ENCODE measurements at places on chromosomes 12 and 14.

DNA sequence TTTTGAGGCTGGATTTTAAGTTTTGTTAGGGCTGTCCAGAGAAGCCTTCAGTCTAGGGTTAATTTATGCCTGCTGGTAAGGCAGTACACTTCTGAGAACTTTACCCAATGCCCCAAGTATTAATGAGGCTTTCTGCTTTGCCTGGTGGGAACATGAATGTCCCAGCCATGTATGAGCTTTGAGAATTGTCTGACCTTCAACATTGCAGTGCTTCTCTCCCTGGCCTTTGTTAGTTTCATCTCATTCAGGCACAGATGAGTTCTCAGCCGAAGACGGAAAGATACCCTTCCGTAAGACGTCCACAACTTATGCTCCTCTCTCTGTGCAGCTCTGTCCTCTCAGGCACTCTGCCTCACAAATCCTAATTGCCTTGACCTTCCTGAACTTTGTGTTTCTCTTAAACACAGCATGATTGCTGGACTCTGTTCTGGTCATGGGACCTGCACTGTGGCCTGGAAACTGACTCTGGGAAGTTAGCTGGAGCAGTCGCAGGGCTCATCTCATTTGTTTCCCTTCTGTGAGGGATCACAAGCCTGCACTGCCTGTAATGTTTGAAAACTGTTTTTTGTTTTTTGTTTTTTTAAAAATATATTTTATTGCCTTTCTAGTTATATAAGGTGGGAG, 15.7 kb downstream of the CHPT1 start:
- DNase-seq = no peak

DNA sequence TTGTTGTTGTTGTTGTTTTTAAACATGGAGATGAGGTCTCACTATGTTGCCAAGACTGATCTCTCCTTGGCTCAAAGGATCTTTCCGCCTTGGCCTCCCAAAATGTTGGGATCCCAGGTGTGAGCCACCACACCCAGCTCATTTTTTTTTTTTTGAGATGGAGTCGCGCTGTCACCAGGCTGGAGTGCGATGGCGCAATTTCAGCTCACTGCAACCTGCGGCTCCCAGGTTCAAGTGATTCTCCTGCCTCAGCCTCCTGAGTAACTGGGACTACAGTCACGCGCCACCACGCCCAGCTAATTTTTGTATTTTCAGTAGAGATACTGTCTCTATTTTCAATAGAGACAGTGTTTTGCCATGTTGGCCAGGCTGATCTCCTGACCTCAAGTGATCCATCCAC, 4.9 kb upstream of the CLIP1 start:
- no peak for DNase-seq

DNA sequence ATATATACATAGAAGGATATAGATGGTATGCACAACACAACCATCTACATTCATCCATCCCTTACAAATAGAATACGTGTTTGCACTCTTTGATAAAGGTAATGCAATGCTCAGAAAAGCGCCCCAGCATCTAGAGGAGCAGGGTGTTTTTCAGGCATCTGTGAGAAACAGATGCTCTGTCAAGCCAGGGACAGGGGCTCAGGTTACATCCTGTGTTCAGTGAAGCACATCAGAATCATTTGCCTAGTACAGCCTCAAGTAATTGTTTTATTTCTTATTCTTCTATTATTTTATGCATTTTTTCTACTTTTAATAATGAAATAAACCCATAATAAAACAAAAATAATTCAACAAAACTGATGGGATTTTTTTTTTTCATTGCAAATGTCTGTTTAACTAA, 50.5 kb upstream of the HIF1A start:
- DNase-seq = no peak

DNA sequence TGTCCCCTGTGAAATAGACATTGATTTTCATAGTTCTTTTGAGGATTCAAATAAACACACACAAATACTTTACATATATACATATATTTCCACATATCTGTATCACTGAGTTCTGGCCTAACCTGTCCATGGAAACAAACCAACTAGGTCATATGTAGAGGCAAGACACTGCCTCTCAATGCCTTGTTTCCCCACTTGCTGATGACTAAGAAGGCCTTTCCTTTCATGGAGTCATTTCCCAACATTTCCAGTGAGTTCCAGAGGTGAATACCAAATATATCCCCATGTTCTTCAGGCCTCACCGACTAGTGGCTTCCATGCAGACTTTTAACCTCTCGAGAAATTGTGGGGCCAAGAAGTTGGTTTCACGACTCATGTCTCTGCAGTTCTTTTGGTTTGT, 120.8 kb downstream of the DNAI7 start:
- DNase-seq = no peak

DNA sequence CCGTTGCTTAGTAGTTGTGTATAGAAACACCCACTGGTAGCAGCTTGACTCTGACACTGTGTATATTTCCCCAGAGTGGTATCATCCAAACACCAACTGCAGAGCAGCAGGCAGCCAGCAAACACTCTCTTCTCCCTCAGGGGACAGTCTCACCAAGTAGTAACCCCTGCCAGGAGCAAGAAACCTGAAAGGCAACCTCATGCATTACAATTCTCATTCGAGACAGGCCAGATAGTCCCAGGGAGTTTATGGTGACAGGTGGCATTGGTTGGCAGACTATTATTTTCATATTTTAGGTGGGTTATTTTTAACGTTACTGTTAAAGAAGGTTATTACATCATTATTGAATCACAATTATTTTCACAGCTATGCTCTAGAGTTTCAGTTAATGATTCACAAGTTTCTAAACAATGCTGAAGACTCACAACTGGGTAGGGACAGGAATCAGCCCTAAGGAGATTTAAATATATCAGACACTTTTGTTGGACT, 222.8 kb downstream of the EGLN3 start:
- DNase-seq = no peak

DNA sequence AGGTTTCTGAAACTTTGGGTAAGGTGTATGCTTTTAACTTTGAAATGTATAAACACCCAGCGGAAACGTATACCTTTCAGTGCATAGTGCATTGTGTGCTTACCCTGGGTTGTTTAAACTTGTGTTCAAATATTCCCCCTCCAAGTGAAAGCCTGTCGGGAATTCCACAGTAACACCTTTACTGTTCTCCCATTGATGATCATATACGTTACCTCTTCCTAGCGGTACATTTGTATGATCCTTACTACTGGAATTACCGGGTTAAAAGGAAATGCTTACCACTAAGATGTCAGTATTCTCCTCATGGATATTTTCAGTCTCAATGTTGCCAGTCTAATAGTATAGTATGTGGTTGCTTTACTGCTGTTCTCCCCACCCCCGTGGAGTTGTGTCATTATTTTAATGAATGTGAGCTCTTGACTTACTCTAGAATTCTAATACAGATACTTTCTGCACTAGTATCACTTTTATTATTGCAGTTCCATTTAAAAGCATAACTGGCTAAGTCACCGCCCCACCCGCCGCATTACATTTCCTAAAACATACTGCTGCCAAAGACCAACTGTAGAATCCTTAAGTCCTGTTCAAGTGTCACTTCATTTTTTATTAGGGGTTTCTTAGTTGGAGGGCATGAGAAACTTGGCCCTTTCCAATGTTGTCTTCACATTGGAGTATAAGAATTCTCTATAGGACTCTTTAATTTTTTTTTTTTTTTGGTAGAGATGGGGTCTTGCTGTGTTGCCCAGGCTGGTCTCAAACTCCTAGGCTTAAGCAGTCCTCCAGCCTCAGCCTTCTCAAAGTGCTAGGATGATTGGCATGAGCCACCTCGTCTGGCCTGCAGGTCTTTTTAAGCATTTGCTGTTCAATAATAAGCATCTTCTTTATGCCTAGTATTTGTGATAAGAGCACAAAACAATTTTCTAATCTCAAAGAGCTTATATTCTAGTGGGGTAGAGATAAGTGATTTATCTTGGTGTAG, 24.9 kb downstream of the NUDT4 start:
- DNase-seq = peak; percentile 23

- DNase-seq = no peak
Observed at GRCh38 chr12:89470741-89471509, 53.7 kb downstream of the GALNT4 start.

GRCh38 chr12:124498275-124499189, 68.9 kb downstream of the NCOR2 start:
- DNase-seq = no peak

DNA sequence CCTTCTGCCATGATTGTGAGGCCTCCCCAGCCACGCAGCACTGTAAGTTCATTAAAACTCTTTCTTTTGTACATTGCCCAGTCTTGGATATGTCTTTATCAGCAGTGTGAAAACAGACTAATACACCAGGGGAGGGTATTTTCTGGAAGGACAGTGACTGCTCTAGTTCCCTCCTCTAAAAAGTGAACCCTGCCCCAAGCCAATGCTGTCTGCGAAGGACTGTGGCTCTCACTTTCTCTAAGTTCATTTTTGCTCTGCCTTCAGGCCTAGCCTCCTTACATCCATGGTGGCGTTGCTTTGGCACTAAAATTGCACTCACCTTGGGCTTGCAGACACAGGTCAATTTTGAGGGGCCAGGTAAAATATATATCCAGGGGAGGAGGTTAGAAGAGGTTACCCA, 323.0 kb downstream of the VRK1 start:
- no peak for DNase-seq

GRCh38 chr12:3809357-3810015, 56.6 kb upstream of the CRACR2A start:
- no peak for DNase-seq

- no peak for DNase-seq
Observed at GRCh38 chr12:104460973-104461698, 4.4 kb downstream of the CHST11 start.

DNA sequence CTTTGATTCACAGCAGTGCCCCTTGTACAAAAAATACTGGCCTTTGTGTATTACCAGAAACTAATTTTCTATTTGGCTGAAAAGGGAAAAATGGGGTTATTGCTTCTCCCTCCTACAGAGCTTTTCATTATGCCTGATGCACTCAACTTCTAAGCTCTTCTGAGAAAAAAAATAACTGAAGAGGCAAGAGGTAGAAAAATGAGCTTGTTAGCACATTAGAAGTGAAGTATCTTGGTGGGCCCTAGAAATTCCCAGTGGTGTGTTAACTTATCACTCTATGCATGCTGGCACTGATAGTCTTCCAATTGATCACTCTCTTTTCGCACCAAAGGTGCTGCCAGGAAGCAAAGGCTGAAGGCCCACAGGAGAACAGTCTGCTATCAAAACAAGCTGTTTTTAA, 17.1 kb downstream of the INSM2 start:
- DNase-seq = no peak

GRCh38 chr14:104399432-104400155, 180.0 kb upstream of the C14orf180 start:
- DNase-seq = no peak

- DNase-seq = no peak
Observed at GRCh38 chr14:91058042-91058581, 2.3 kb downstream of the RPS6KA5 start.

DNA sequence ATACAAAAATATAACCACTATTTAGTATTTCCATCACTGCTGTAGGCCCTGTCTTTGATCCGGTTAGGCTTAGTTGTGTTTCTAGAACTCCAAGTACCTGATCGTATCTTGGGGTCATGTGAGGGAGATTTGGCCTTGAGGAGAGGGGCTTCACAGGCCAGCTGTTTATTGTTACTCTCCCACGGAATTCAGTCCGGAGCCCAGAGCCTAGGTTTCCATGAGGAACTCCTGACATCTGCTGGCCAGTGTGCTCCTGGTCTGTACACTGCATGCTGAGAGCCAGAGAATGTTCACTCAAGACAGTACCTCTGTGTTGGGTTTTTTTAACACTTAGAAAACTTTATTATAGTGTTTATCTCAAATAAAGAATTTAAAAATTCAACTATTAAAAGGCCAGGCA, 341.0 kb upstream of the TMEM132C start:
- no peak for DNase-seq

DNA sequence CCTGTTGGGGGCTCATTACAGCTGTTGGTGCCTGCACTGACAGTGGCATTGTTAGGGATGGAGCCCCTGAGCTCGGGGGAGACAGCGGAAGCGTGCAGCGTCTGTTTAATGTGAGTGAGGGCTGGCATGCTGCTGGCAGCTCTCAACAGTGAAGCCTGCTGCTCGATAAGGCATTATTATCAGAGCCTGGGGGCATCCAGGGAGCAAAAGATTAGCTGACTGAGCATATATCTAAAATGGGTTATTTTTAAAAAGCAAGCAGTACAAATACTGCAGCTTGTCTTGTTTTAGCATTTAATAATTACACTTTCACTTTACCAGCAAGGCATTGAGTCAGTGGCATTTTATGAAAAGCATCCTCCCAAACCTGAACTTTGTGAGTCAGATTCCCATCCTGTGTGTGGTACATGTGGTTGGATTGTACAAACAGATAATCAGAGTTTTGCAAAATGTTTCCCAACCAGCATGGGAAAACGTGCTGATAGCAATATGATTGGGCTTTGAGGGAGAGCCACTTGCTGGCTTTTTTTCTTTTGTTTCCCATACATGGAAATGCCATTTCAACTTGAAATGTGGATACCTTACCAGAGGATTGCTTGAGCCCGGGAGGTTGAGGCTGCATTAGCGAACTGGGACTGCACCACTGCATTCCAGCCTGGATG, 150.8 kb downstream of the PRKCH start:
- DNase-seq = peak; percentile 57

DNA sequence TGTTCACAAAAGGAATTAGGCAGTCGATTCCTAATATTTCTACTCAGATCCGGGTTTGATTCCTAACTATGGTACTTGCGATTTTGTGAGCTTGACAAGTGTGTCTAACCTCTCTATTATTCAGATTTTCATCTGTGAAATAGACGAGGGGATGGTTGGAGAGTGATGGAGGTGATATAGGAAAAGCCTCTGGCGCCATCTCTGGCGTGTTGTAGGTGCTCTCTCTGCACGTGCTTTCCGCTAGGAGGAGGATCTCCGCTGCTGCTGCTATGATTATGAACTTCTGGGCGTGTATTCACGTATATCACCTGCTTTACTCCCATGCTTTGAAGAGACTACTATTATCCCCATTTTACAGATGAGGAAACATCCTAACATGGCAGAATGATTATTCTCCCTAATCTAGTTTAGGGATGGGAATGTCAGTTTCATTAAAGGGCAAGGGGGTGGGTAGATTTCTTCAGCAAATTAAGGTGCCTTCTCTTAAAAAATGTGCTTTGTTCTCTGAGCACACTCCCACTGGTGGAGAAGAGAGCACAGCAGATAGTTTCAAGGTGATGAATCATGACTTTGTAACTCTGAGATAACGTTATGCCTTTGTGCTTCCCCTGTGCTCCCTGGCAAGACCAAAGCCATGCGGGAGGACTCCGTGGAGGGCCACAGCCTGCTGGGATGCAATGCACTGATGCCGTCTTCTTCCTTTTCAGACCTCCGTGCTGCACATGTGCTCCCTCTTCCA, 97.1 kb downstream of the PRIMA1 start:
- no peak for DNase-seq

GRCh38 chr12:88778064-88778463, 197.8 kb upstream of the KITLG start:
- DNase-seq = no peak

GRCh38 chr12:132393245-132393795, 63.9 kb upstream of the GALNT9 start:
- DNase-seq = no peak

DNA sequence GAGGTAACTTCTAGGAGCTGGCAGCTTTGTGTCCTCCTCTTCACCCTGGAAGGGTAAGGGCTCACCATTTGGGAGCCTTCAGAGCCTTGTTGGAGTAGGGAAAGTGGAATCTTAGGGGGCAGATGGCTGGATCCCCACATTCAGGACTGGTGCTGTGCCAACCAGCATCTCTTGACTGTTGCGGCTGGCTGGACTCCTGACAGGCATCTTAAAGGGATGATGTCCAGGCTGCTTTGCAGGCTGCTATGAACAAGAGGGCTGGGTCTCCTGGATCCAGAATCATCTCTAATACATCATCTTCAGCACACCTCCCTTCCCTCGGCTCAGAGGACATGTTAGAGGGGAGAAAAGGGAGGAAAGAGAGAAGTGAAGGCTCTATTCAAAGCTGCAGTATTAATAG, 4.4 kb downstream of the CACNB3 start:
- no peak for DNase-seq

- no peak for DNase-seq
Observed at GRCh38 chr14:72753044-72753710, 140.7 kb downstream of the DPF3 start.
